Epithelial cell of umbilical artery (primary cell): ENCODE measurements at places on chromosomes 3 and 15. TPM values are rescaled to one million over a fixed set of nuclear protein-coding genes. Genes with fewer than 3 reads are reported as not detected.

Gene ROPN1
- not detected in 2 replicates for total RNA-seq

Gene TMEM40
- 0.15 TPM in 1 of 2 replicates, not detected in the other for total RNA-seq

Gene KNL1
- total RNA-seq, result 18.5 and 24.8 TPM in 2 replicates

Gene ADAMTS7
- total RNA-seq, result 4.6 and 8.8 TPM in 2 replicates

Gene NR1I2
- 0.15 TPM in 1 of 2 replicates, not detected in the other for total RNA-seq

Gene ITPR1
- total RNA-seq, result 16.2 and 31.9 TPM in 2 replicates

Gene DUOXA1
- not detected in 2 replicates for total RNA-seq

Gene DLG1
- 33.5 and 54.1 TPM in 2 replicates for total RNA-seq

Gene TSPAN3
- total RNA-seq, result 271 and 482 TPM in 2 replicates

Gene PRKAR2A
- total RNA-seq, result 42.2 and 86.3 TPM in 2 replicates

Gene ZDHHC23
- total RNA-seq, result 0.97 and 2.1 TPM in 2 replicates

Gene C3orf52
- total RNA-seq, result 4.2 and 4.6 TPM in 2 replicates

Gene ATXN7
- total RNA-seq, result 5.8 and 13.4 TPM in 2 replicates

Gene HACD2
- 18.2 and 19.1 TPM in 2 replicates for total RNA-seq

Gene OXNAD1
- 12.0 and 14.1 TPM in 2 replicates for total RNA-seq

Gene SLC2A2
- not detected in 2 replicates for total RNA-seq

Gene ZWILCH
- 32.8 and 37.4 TPM in 2 replicates for total RNA-seq

Gene FHIT
- 0.32 and 1.4 TPM in 2 replicates for total RNA-seq
